ENCODE measurements at places on chromosomes 1 and 21. TPM values are rescaled to one million over a fixed set of nuclear protein-coding genes. Genes with fewer than 3 reads are reported as not detected.

OR2M3 gene
- not detected for total RNA-seq

OR2T1 gene
- not detected for total RNA-seq

SH2D2A gene
- 294 TPM for total RNA-seq

STIL gene
- total RNA-seq = 31.3 TPM

TSPEAR gene
- not detected for total RNA-seq

SHISA4 gene
- total RNA-seq = 0.59 TPM

OR14K1 gene
- not detected for total RNA-seq

PTGFRN gene
- total RNA-seq = 14.2 TPM

SNX7 gene
- 0.39 TPM for total RNA-seq

CHAF1B gene
- 28.9 TPM for total RNA-seq

ZFP69 gene
- total RNA-seq = 4.5 TPM

- H3K27ac ChIP-seq = no peak overlapping the region
- no peak overlapping the region for H3K4me3 ChIP-seq
- H3K4me1 ChIP-seq = no peaks in the 10 kb centered on the region
- DNase-seq = no peak
These were observed 7.6 kb upstream of the CDCP2 start for GRCh38 chr1:54160351-54160750.

GRCh38 chr1:171141688-171142415 is 43.2 kb upstream of the FMO2 start:
- no peaks in the 10 kb centered on the region for H3K4me1 ChIP-seq
- DNase-seq = no peak
- H3K27me3 ChIP-seq = peaks cover 11% of the 10 kb centered on the region
- no peak overlapping the region for H3K4me3 ChIP-seq
- H3K27ac ChIP-seq = no peak overlapping the region

GRCh38 chr1:200694738-200695137 is 25.0 kb upstream of the DDX59 start:
- H3K27ac ChIP-seq = no peak overlapping the region
- no peaks in the 10 kb centered on the region for H3K4me1 ChIP-seq
- no peak overlapping the region for H3K4me3 ChIP-seq
- no peak for DNase-seq

GRCh38 chr1:21149855-21150432 is 26.8 kb downstream of the EIF4G3 start:
- H3K27ac ChIP-seq = no peak overlapping the region
- peaks cover 6% of the 10 kb centered on the region for H3K4me1 ChIP-seq
- H3K27me3 ChIP-seq = no peaks in the 10 kb centered on the region
- no peak overlapping the region for H3K4me3 ChIP-seq
- peaks cover 15% of the 10 kb centered on the region for H3K36me3 ChIP-seq

GRCh38 chr1:176456795-176457194 is 6.2 kb upstream of the PAPPA2 start:
- no peak overlapping the region for H3K4me3 ChIP-seq
- no peaks in the 10 kb centered on the region for H3K4me1 ChIP-seq
- DNase-seq = no peak
- H3K27me3 ChIP-seq = no peaks in the 10 kb centered on the region
- H3K27ac ChIP-seq = no peak overlapping the region

DNA sequence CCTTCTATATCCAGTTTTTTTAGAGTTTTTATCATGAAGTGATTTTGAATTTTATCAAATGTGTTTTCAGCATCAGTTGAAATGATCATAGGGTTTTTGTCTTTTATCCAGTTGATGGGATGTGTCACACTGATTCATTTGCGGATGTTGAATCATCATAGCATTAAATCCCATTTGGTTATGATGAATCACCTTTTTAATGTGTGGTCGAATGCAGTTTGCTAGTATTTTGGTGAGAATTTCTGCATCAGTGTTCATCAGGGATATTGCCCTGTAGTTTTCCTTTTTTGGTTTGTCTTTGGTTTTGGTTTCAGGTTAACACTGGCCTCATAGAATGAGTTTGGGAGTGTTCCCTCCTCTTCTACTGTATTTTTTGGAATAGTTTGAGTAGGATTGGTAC is 80.3 kb downstream of the DIRAS3 start:
- no peaks in the 10 kb centered on the region for H3K27me3 ChIP-seq
- H3K4me1 ChIP-seq = no peaks in the 10 kb centered on the region
- no peak overlapping the region for H3K27ac ChIP-seq
- H3K4me3 ChIP-seq = no peak overlapping the region
- no peaks in the 10 kb centered on the region for H3K36me3 ChIP-seq

DNA sequence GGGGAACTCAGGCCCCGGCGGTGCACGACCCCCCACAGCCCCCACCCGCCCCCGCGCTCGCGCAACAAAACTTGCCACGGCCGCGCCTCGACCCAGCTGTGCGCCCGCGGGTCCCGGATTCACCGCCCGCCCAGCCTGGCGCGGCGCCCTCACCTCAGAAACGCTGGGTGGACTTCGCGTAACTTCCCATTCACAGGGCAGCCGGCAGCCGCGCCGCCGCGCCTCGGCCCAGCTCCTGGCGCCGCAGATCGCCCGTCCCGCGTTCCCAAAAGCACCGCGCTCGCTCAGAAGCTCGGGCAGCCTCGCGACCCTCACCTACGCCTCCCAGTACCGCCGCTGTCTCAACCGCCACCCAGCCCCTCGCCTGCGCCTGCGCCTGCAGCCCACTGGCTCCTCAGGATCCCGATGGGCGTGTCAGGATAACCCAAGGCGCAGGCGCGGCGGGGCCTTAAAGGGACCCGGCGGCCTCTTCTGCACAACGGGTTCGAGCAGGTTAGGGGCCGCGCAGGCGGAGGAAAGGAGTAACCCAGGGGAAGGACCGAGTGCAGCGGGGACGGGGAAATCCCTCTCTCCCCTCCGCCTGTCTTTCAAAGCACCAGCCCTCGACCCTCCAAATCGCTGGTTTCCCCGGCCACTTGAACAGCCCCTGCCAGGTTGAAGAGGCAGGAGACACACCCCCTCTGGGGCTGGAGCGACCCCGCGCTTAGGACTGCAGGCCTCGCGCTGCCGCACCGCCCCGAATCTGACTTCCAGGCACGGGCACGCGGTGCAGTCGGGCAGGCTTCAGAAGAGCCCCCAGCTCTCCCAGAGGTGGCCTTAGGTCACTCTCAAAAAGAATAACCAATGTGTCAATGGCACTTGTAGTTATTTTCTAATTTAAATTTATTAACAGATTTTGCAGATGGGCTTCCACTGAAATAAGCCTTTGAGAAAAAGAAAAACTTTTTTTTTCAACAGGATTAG is at the start of gene NBPF1:
Gene NBPF1, minus strand, starts transcription at position 380 of the 963 bp plus-strand sequence.
- peak; percentile 91 for DNase-seq
- no peak within 1 kb of the TSS for H3K4me3 ChIP-seq
- H3K4me1 ChIP-seq = no peaks in the 10 kb centered on the region
- no peak within 1 kb of the TSS for H3K27ac ChIP-seq
- H3K27me3 ChIP-seq = no peaks in the 10 kb centered on the region

- H3K27ac ChIP-seq = no peak overlapping the region
- no peaks in the 10 kb centered on the region for H3K36me3 ChIP-seq
- no peaks in the 10 kb centered on the region for H3K4me1 ChIP-seq
- DNase-seq = no peak
- no peak overlapping the region for H3K4me3 ChIP-seq
- H3K27me3 ChIP-seq = peaks cover 4% of the 10 kb centered on the region
These were observed 10.8 kb downstream of the PALMD start for GRCh38 chr1:99656701-99657100.

DNA sequence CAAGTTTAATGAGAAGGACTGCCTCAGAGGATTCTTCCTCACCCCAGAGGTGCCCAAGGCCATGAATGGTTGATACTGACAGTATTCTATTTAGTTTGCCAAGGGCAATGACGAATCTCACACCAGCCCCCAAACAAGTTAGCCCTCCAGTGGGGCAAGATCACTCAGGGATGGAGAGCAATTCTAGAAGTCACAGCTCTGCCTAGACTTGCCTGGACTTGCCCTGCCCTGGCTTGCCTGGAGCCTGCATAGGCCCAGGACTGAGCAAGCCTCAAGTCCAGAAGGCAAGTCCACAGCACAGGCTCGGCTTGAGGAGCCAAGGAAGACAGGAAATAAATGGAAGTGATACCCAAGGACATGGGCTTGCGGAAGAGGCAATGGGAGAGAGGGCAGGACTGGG is 39.5 kb upstream of the RGS16 start:
- no peaks in the 10 kb centered on the region for H3K4me1 ChIP-seq
- H3K27ac ChIP-seq = no peak overlapping the region
- no peak for DNase-seq

GRCh38 chr1:98179151-98179773 is 258.4 kb upstream of the DPYD start:
- no peak overlapping the region for H3K4me3 ChIP-seq
- DNase-seq = no peak
- H3K27ac ChIP-seq = no peak overlapping the region
- H3K27me3 ChIP-seq = no peaks in the 10 kb centered on the region

GRCh38 chr1:220976390-220976789 is 97.1 kb downstream of the HLX start:
- no peak overlapping the region for H3K4me3 ChIP-seq
- DNase-seq = no peak
- no peaks in the 10 kb centered on the region for H3K4me1 ChIP-seq

DNA sequence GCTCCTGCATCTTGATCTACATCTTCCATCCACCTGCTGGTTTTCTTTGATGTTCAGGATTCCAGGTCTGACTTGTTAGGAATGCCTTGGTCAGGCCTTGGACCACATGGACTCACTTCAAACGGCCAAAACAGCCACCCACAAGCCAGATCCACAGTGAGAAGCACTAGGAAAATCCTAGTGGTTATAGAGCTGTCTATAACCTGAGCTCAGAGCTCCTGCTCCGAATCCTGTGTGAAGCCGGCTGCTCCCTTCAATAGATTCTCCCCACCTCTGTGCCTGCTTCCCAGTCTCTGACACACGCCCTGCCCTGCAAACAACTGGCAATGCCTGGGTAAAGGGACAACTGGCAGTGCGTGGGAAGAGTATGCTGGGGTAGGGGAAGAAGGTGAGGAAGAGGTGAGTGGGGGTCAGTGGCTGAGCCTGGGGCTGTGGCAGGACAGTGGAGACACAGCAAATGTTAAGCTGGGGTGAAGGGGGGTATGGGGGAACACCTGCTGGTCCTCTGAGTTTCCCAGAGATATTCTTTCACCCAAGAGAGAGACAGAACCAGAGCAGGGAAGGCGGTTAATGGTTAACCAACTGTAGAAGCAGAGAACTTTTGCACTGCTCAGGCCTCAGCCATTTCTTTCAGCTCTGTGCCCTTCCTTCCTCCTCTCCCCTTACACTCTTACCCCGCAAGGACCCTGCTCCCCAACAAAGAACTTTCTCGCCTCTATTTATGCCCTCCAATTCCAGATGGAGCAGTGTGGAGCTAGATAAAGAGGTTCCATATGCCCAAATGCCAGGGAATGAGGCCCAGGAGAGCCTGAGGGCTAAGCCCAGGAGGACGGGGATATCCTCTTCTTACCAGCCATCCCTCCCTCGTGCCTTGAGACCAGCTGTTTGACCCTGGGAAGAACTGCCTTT is 4.5 kb downstream of the PLXNA2 start:
- peaks cover 19% of the 10 kb centered on the region for H3K4me1 ChIP-seq
- H3K27me3 ChIP-seq = peaks cover 49% of the 10 kb centered on the region
- DNase-seq = no peak
- H3K36me3 ChIP-seq = no peaks in the 10 kb centered on the region
- H3K27ac ChIP-seq = no peak overlapping the region

- H3K27ac ChIP-seq = no peak overlapping the region
- H3K36me3 ChIP-seq = peaks cover 32% of the 10 kb centered on the region
- H3K4me3 ChIP-seq = no peak overlapping the region
- H3K27me3 ChIP-seq = no peaks in the 10 kb centered on the region
- H3K4me1 ChIP-seq = peaks cover 16% of the 10 kb centered on the region
- no peak for DNase-seq
These were observed 101.7 kb downstream of the OLFML2B start for GRCh38 chr1:161921990-161922389.

DNA sequence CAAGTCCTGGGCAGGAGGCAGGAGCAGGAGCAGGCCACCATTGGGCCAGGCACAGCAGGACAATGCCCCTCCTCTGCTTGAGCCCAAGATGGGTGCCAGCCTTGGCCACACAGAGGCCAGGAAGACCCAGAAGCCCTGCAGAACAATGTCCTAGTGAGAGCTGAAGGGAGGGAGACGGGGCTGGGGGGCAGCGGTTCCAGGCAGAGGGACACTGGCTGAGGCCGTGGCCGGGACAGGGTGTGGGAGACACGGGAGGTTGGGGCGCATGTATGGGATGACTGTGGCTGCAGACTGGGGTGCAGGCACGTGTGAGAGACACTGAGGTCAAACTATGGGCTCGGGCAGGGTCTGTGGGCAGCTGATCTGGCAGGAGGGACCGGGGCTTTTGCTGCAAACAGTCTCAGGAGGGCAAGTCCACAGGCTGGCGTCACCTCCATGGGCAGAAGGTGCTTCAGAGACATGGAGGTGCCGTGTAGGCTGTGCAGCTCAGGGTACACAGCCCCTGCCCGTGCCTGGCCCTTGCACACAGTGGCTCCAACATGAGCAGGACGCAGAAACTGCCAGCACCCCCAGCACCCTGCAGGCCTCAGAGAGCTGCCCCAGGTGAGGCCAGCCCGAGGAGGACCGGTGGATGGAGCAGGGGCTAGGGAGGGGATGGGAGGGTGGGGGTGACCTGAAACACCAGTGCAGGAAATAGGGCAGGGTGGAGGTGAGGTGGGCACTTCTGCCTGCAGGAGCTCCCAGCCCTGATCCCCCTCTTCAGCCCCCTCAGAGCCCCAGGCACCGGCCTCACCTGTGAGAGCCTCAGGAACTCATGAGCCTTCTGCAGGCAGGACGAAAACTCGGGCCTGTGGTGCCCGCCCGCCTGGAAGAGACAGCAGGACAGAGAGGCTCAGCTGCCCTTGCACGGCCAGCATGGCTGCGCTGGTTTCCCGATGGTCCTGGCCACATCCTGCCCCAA is 19.5 kb downstream of the LSS start:
- H3K36me3 ChIP-seq = peaks cover 6% of the 10 kb centered on the region
- no peaks in the 10 kb centered on the region for H3K27me3 ChIP-seq
- DNase-seq = no peak
- no peaks in the 10 kb centered on the region for H3K4me1 ChIP-seq
- H3K4me3 ChIP-seq = no peak overlapping the region
- H3K27ac ChIP-seq = no peak overlapping the region

GRCh38 chr1:187960125-187960638 is 1131.4 kb downstream of the PLA2G4A start:
- no peak overlapping the region for H3K4me3 ChIP-seq
- no peaks in the 10 kb centered on the region for H3K36me3 ChIP-seq
- no peaks in the 10 kb centered on the region for H3K4me1 ChIP-seq
- no peak overlapping the region for H3K27ac ChIP-seq

- H3K27me3 ChIP-seq = peaks cover 37% of the 10 kb centered on the region
- DNase-seq = no peak
- no peaks in the 10 kb centered on the region for H3K4me1 ChIP-seq
These were observed 33.3 kb upstream of the ZBTB40 start for GRCh38 chr1:22418312-22418711.

DNA sequence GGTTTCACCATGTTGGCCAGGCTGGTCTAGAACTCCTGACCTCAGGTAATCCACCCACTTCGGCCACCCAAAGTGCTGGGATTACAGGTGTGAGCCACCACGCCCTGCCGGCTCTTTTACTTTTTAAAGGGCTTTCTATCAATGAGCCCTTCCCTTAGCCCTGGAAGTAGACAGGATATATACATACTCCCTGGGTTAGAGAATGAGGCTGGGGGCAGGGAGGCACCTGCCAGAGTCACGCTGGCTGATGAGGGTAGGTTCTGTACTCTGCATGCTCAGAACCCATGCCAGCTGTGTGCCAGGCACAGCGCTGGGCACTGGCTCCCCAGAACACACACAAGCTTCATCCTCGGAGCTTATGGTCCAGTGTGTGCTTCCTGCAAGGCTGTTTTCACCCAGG is 113.6 kb upstream of the IPO9 start:
- H3K36me3 ChIP-seq = no peaks in the 10 kb centered on the region
- no peak for DNase-seq
- H3K4me3 ChIP-seq = no peak overlapping the region

- no peak for DNase-seq
- H3K4me3 ChIP-seq = no peak overlapping the region
- peaks cover 8% of the 10 kb centered on the region for H3K4me1 ChIP-seq
- H3K36me3 ChIP-seq = no peaks in the 10 kb centered on the region
These were observed 141.2 kb downstream of the TTLL7 start for GRCh38 chr1:83857716-83858115.

Data from activated CD4-positive, alpha-beta memory T cell treated with anti-CD3 and anti-CD28 coated beads for 36 hours (primary cell).